ENCODE measurements at places on chromosomes 5 and 9. TPM values are rescaled to one million over a fixed set of nuclear protein-coding genes. Genes with fewer than 3 reads are reported as not detected.

DNA sequence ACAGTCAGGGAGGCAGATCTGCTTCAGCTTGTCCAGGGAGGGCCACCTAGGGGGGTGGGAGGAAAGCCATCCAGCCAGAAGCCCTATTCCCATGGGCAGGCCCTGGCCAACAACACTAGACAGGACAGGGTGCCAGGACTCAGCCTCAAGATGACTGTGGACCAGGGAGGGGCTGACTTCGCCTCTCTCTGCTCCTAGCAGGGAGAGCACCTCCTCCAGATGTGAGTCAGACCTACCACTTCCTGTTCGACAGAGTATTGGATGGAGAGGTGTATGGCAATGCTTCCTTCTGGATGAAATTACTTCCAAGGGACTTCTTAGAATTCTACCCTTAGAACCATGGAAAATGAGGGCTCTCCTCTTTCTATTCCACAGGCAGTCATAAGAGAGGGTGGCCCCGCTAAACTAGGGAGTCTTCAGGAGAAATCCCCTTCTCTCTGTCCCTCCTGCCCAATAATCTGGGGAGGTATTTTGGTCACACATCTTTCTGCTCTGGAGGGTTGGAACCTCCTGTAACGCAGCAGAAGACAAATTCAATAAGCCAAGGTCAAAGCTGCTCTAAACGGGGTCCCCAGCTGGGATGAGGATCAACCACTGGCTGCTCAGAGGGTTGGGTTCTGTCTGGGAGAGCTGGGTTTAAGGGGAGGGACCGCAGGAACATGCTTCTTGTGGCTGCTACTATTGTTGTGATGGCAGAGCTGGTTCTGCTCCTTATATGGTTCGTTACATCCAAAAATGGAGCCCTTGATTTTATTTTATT lies 23.2 kb upstream of the RCL1 start:
- H3K27me3 ChIP-seq, result no peaks in the 10 kb centered on the region
- H3K36me3 ChIP-seq, result no peaks in the 10 kb centered on the region
- H3K27ac ChIP-seq, result no peak overlapping the region
- peak; percentile 23 for DNase-seq

NR5A1 gene
- total RNA-seq, result not detected

DRD1 gene
- not detected for total RNA-seq

CPEB4 gene
- 23.1 TPM for total RNA-seq

GRCh38 chr9:20995616-20996015 lies 35.8 kb downstream of the HACD4 start:
- H3K4me3 ChIP-seq, result no peak overlapping the region
- no peak for DNase-seq
- no peaks in the 10 kb centered on the region for H3K4me1 ChIP-seq
- no peak overlapping the region for H3K27ac ChIP-seq
- H3K36me3 ChIP-seq, result peaks cover 35% of the 10 kb centered on the region

GRCh38 chr5:178357121-178357521 lies 124.5 kb upstream of the PHYKPL start:
- H3K36me3 ChIP-seq, result no peaks in the 10 kb centered on the region
- no peak overlapping the region for H3K4me3 ChIP-seq
- peaks cover 2% of the 10 kb centered on the region for H3K27me3 ChIP-seq

ADGRV1 gene
- total RNA-seq, result not detected
